ENCODE measurements at places on chromosomes 7 and 10.
A peak's percentile ranks its signal among the peaks of the same experiment; 100 is the strongest.

DNA sequence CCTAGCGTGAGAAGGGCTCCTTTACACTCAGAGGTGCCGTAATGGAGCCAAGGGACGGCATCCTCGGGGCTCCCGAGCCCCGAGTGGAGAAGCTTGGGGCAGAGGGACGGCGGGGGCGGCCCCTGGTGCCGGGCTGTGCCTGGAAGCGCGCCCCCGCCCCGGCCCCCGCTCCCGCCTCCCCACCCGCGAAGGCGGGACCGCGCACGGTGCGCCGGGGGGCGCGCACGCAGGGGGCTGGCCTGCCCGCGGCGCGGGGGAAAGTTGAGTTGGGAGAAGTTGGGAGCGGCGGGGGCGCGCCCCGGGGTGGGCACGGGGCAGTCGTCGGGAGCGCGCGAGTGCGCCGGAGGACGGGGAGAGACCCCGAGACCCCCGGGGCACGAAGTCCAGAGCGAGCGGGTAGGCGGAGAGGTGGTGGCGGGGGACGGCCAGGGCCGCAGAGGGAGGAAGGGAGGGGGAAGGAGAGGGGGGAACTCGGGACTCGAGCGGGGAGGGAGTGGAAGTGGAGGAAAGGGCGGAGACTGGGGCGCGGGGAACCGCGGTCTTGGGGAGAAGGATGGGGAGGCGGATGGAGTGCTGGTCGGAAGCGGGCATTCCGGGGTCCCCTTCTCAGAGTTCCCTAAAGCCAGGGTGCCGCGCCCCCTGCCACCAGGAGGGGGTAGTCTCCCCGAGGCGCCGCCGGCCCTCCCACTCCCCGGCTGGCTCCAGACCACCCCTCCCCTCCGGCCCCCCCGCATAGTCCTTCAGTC lies at the start of gene SLC4A2:
SLC4A2 (plus strand) TSS at position 223 of the 746 bp plus-strand sequence. CDS start 2,399 bp downstream, outside the sequence.
- DNase-seq: peak; percentile 36

DNA sequence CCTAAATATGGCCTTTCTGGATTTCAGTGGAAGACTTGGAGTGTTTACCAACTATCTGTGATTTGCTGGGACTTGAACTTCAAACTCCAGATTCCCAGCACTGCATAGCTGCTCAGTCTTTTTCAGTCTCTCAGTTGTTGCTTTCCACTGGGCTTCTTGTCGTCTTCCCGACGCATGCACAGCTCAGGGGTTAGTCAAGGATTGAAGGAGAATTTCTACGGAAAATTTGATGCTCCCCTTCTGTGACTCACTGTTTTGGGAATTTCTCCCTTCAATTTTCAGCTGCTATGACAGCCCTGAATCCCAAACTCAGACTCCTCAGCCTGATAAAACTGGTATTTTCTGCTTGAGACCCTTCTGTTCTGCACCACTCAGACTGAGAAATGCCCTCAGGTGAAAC lies 91.7 kb downstream of the CYP26A1 start:
- DNase-seq: no peak

DNA sequence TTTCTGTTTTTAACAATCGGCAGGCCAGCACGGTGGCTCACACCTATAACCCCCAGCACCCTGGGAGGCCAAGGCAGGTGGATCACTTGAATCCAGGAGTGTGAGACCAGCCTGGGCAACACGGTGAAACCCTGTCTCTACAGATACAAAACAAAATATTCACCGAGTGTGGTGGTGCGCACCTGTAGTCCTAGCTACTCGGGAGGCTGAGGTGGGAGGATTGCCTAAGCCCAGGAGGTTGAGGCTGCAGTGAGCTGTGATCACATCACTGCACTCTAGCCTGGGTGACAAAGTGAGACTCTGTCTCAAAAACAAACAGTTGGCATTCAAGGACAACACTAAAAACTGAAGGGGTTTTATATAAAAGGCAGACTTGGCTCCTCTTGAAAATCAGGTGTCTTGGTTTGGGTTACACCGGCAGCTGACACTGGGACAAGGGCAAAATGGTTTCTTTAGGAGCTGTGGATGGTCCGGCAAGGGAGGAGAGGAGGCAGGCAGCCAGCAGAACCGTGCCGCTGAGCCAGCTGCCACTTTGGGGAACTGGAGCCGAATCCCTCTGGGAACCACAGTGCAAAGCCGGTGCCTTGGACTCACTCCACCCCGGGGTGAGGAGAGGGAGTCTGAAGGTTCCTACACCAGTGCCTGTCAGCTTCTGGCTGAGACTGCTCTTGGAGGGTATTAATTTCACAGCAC lies 52.6 kb downstream of the CHST3 start:
- DNase-seq: no peak

DNA sequence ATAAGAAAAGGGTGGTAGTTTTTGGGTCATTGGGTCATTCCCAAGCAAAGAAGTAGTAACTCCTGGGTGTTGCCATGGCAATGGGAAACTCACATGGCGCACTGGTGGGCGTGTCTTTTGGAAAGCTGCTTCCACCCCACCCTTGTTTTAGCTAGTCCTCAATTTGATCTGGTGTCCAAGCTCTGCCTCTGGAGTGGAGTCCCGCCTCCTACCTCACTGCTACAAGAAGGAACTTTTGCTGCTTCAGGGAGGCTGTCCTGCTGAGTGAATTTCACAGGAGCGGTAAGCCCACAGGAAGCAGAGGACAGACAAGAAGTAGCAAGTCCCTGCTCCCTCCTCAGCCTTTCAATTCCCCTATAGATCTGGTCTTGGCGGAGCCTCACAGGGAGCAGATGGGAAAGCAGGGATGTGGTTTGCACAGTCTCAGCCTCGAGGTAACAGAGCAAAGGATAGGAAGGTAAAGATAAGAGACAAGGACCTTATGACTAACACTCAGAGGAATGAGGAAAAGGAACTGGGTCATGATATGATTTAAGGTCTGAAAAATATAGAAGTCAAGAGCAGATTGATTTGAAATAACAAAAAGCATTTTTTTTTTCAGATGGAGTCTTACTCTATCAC lies 700.3 kb downstream of the TNS3 start:
- DNase-seq: no peak

DNA sequence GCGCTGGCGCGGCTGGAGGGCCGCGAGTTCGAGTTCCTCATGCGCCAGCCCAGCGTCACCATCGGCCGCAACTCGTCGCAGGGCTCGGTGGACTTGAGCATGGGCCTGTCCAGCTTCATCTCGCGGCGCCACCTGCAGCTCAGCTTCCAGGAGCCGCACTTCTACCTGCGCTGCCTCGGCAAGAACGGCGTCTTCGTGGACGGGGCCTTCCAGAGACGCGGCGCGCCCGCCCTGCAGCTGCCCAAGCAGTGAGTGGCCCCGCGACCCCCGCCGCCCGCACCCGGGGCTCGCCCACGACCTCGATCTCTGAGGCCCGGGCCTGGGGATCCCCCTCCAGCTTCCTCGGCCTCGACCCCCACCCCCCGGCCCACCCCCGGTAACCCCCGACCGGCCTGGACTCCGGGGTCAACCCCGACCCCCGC lies 537 bp downstream of the FOXK1 start:
- peak; percentile 5 for DNase-seq

- DNase-seq: no peak
These were observed at the start of gene SHTN1 for GRCh38 chr10:117005026-117005526. SHTN1 (minus strand) TSS chr10:117005187; CDS start chr10:117005079, 108 bp downstream.

DNA sequence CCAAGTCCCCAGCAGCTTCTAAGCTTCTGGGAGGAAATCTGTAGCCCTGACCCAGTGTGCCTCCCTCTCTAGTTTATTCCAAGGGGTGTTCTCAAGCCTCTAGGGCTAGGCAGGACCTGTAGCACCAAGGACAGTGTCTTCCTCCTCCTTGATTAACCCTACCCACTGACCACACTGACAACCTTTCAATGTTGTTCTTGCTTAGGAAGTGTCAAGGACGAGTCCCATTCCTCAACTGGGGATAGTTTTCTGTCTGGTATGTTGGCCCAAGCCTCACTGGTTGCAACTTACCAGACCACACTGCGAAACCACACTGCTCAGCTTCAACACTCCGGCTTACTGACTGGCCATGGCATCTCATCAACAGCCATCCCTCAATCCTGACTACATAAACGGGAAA lies 100.0 kb downstream of the RNF216 start:
- DNase-seq: no peak

DNA sequence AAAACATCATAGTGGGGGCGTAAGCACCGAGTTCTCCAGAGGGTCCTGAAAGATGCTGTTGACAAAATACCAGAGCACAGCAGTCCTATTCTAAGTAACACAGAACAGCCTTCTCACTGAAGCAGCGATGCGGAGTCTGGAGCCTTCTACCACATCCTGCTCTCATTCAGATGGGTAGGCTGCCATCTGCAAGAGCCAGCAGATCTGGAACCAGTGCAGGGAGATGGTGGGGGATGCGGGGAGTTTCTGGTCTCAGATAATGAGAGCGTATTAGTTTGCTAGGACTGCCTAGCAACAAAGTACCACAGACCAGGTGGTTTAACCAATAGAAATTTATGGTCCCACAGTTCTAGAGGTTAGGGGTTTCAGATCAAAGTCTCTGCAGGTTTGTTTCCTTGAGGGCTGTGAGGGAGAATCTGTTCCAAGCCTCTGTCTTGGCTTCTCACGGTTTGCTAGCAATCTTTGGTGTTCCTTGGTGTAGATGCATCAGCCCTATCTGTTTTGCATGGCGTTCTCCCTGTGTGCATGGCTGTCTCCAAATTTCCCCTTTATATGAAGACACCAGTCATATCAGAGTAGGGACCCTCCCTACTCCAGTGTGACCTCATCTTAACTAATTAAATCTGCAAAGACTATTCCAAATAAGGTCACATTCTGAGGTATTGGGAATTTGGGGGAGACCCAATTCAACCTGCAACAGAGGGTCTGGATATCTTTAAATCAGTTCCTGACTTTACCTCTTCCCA lies 52.0 kb upstream of the STEAP1B start:
- DNase-seq: no peak

GRCh38 chr7:38282081-38282480 lies 8.6 kb upstream of the TARP start:
- no peak for DNase-seq

DNA sequence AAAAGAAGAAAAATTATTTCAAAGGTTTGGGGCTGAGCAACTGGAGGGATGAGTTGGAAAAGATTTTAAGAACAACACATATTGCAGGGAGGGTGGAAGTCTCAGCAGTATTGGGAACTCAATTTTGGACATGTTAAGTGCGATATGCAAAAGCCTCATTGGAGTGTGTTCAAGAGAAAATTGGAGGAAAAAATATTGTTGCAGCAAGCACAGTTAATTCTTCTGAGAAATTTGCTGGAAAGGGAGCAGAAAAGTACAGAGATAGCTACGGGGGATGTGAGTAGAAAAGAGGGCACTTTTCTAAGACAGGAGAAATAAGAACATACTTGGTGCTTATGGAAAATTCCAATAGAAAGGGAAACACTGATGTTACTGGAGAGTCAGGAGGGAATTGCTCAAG lies 59.8 kb upstream of the MAGI2 start:
- no peak for DNase-seq

- no peak for DNase-seq
These were observed 16.5 kb downstream of the SLK start for GRCh38 chr10:103983367-103983911.

DNA sequence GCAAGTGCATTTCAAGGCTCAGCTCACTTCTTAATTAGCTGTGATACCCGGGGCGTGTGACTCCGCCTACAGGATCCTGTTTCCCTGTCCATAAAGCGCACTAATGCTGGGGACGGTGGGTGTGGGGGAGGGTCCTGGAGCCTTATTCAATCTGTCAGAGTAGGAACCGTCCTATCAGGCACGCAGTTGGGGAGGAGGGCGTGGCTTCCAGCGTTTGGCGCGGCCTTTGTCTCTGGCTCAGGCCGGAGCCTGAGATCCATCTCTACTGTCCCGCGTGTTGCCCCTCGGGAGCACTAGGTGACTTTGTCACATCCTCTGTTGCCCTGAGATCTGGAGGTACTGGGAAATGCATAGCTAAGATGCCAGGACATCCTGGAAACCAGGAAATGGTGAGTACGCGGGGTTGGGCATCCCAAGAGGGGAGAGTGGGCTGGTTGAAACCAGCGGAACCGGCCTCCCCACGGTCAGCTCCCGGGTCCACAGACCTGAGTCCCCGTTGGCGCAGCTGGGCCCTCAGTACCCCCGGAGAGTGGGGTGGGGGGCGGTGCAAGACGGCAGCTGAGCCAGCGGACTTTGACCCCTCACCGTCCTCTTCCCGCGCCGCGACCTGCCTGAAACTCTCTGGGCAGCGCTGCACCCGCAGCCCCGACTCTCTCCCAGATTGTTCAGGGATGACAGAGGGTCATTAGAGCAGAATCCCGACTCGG lies 104.4 kb upstream of the ZNF92 start:
- DNase-seq: no peak

DNA sequence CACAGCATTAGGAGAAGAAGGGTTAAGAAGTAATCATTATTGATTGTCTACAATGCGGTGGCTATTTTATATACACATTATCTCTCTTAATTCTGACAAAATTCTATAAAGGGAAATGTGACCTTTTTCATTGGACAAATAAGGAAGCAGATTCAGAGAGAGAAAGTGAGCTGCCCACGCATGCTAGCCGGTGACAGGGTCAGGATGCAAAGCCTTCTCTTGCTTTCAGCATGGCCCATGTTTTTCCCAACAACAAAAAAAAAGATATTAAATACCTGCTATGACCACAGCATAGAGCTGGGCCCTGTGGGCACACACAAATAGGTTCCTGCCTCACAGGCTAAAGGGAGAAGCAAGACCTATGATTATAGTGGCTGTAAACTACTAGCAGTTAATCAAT lies 66.8 kb downstream of the PPP1R3C start:
- DNase-seq: no peak

Data from activated naive CD8-positive, alpha-beta T cell treated with anti-CD3 and anti-CD28 coated beads, Interleukin-2, amount 50 U/mL, for 16 hours (primary cell).